ENCODE measurements at places on chromosomes 4 and X.

DNA sequence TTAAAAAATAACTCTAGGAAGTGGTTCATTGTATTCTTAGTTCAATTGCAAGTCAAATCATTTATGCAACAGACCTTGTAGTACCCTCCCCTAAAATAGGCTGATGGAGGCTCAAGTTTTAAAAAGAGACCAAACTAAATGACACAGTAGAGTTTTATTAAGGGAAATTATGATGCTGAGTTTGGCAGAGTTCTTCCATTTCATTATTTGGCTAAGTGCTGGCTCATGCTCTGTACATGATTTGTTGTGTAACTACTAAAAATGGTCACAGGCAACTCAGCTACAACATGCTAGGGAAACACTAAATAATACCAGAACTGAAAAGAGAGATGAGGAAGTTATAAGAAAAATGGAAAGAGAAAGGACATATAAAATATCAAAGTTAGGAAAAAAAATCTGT lies 96.1 kb upstream of the TFDP3 start:
- DNase-seq, result no peak

DNA sequence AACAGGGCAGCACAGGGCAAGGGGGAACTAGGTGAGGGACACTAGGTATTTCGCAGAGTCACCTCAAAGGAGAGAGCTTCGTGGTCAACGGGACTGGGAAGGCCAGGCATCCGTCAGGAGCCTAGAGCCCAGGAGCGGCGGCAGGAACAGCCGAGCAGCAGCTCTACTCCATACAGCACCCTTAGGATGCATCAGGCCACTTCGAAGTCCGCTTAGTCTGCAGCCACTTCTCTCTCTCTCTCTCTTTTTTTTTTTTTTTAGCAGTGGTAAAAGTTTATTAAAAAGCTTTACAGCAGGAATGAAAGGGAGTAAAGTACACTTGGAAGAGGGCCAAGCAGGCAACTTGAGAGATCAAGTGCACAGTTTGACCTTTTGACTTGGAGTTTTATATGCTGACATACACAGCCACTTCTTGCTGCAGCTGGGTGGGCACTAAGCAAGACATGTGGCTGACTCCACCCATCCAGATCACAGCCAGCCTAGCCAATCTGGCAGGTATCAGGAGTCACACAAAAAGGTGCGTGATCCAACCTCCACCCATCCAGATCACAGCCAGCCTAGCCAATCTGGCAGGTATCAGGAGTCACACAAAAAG lies 209.7 kb upstream of the RADX start:
- no peak for DNase-seq

GRCh38 chr4:55539658-55540057 lies 7.1 kb downstream of the CLOCK start:
- no peak for DNase-seq

GRCh38 chrX:37847733-37848197 lies 394 bp upstream of the DYNLT3 start:
- DNase-seq, result no peak

GRCh38 chr4:102420563-102421398 lies 75.5 kb upstream of the SLC39A8 start:
- DNase-seq, result no peak

GRCh38 chr4:3437582-3437936 lies 4.2 kb upstream of the HGFAC start:
- DNase-seq, result no peak

GRCh38 chrX:19968276-19968675 lies 22.6 kb downstream of the BCLAF3 start:
- DNase-seq, result no peak

- no peak for DNase-seq
Measured at GRCh38 chr4:128633067-128633466, 176.4 kb upstream of the JADE1 start.

- no peak for DNase-seq
Measured at GRCh38 chr4:55158957-55159356, 33.6 kb upstream of the KDR start.

GRCh38 chr4:112895811-112896608 lies 153.4 kb upstream of the ANK2 start:
- no peak for DNase-seq

DNA sequence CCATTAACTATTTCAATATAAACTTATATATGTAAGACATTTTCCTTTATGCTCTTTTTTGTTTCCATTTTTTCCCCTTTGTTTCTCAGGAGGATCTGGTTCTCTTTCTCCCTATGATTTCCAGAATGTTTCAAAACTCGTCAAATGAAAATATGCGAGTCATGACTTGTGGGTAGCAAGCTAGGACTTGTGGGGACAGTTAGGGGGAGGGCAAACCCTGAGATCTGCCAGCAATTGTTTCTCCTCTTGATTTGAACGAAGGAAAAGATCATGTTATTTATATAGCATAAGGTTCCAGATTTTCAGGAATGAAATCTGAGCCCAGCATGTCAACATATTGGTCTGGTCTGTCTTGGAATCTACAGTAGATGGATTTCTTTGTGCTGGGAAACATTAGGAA lies 28.9 kb upstream of the GPC4 start:
- no peak for DNase-seq

GRCh38 chrX:29478336-29479069 lies 736.9 kb upstream of the MAGEB2 start:
- DNase-seq, result peak; percentile 16

DNA sequence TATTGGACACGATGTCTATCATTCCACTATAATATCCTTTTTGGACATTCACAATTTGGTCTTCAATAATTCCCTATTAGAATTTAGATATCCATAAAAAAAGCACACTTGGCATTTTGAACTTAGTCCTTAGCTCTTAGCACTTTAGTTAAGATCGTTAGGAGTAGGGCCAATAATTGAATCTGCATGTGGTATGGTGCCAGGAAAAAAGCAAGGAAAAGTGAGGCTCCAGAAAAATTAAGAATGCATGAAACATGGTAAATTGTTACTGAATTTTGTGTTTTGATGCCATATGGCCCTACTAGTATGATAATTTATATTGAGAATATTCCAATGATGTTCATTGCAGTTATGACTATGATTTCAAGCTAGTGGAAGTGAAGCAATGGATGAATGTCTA lies 53.6 kb upstream of the TEX13A start:
- DNase-seq, result no peak

- DNase-seq, result no peak
Measured at GRCh38 chr4:64340218-64341110, 68.8 kb downstream of the TECRL start.

DNA sequence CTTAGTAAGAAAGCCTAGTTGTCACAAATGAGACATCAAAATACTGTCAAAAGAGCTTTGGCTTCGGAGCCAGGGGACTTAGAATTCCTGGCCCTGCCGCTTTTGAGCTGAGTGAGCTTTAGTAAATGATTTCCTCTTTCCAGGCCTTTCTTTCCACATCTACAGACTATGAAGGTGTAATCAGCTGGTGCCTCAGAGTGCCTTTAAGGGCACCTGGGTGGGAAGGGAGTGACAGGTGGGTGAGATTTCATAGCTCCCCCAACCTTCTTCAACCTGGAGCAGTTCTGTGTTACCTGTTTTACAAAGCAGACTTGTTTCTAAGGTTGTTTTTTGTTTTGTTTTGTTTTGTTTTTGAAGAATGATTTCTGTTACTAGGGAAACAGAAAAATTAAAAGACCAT lies 154.7 kb upstream of the BOD1L1 start:
- DNase-seq, result no peak

- DNase-seq, result no peak
Measured at GRCh38 chrX:150063138-150063518, 124.8 kb upstream of the EOLA2 start.

DNA sequence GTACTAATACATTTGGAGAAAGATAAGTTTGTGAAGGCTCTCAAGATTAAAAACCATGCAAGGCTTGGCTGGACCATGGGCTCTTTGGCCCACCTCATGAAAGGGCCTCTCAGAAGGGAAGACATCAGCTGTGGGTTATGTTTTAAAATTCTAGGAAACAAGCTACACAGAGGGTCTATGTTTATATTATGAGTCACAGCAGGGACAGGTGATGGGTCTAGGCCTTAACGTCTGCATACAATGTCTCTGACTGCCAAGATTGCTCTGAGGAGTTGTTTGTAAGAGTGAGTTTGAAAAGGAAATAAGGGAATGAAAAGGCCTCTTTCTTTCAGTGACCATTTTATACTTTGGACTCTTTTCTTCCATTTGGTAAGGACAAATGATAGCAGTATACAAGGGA lies 77.0 kb upstream of the ARMCX2 start:
- DNase-seq, result no peak

DNA sequence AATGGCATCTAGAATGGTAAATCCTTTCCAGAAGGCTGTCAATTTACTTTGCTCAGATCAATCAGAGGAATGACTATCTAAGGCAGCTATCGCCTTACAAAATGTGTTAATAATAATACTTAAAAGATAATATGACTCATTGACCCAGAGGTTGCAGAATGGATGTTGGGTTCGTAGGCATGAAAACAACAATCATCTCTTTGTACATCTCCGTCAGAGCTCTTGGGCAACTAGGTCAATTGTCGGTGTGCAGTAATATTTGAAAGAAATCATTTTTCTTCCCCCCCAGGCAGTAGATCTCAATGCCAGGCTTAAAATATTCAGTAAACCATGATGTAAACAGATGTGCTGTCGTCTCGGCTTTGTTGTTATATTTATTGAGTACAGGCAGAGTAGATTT lies 165.1 kb downstream of the CAMK2D start:
- DNase-seq, result no peak

DNA sequence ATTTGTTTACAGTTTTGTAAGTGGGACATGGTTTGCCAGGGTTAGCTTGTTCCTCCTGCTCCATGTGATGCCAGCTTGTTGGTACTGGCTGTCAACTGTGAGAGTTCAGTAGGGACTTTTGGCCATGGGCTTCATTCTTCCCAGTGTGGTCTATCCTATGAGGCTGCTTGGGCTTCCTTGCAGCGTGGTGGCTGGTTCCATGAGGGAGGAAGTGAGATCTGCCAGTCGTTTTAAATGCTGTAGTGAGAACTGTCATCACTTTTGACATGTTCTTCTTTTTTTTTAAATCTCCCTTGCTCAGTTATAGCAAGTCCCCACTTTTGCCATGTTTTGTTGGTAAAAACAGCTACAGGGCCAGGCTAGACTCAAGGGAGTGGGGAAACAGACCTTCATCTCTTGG lies 15.9 kb downstream of the NSD2 start:
- no peak for DNase-seq

DNA sequence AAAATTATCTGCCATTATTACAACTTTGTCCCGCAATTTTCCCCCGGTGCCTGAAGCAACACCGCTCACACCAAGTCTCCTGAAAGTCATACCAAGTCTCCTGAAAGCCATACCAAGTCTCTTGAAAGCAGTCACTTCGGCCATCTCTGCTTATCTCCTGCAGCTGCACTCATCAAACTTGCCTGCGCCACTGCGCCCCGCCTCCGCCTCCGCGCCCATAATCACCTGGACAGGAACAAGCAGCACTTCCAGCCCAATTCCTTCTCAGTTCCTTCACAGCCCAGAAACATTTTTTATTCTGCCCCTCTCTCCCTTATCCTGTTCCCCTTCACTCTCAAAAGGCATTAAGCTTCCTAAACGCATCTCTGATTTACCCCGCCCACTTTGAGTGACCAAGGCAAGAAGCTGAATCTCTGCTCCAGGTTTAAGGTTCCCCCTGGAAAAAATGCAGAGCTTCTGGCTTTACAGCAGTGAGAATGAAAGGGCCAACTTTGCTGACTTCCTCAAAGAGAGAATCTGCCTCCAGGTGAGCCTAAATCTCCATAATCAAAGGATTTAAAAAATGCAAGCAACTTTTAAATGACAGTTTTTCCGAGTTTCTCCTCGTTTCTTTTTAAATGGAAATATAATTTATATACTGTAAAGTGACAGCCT lies 7.7 kb downstream of the GPR50 start:
- no peak for DNase-seq

DNA sequence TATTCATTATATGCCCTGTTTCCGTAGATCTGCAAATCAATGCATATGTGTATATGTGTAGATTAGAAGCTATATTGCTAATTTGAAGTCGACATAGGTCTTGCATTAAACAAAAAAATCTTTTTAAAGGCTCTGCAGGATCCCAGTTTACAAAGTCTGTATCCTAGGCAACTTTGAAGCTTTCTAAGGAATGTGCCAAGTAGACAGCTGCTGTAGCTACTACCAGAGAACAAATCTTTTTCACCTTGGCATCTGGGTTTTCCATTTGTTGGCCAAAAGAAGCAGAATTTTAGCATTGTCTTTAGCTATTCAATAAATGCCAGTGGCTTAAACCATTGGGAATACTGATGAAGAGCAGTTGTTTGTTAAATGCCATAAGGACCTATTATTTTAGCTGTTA lies 88.0 kb downstream of the NAA11 start:
- no peak for DNase-seq

DNA sequence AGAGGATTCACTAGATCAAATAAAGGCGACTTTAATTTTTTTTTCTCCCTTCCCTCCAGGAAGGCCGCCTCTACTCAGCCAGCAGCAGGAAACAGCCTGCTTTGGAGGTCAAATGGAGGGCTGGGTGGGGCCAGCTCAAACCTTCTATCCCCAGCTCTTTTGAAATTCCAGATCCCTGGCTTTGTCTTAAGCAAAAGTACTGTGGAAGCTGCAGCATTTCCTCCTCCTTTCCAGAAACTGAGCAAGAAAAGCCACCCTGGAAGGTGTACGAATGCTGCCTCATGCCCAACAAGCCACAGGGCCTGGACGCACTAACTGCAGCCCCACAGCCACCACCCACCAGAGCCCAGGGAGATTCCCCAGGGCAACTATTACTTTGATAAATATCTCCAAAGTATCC lies 55.1 kb upstream of the ZCCHC13 start:
- DNase-seq, result no peak

GRCh38 chrX:112008724-112009123 lies 73.9 kb downstream of the TRPC5 start:
- no peak for DNase-seq

GRCh38 chr4:150491132-150492049 lies 90.6 kb upstream of the MAB21L2 start:
- no peak for DNase-seq

- DNase-seq, result no peak
Measured at GRCh38 chrX:152853986-152854385, 23.1 kb downstream of the NSDHL start.

- no peak for DNase-seq
Measured at GRCh38 chr4:14928035-14928434, 74.2 kb upstream of the CPEB2 start.

GRCh38 chr4:2818351-2818939 lies 25.2 kb upstream of the ADD1 start:
- no peak for DNase-seq

DNA sequence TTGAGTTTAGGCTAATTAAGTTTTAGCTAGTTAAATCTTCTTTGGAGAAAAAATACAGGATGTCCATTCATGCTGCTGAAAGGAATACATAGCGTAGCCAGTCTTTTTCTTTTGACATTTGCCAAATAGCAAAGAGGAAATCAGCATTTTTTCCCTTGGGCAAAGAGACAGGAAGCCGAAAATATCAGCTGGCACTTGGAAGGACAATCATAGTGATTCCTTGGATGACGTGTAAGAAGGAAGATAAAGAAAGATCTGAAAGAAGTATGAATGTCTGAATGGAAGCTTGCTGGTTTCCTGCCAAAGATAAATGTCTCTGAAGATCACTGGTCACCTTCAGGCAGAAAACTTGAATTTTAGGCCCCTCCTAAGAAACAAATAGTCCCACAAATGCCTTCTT lies 44.2 kb downstream of the SLITRK2 start:
- no peak for DNase-seq

- no peak for DNase-seq
Measured at GRCh38 chr4:17232566-17233253, 279.2 kb downstream of the QDPR start.
